ENCODE measurements at places on chromosomes 13 and 19.

DNA sequence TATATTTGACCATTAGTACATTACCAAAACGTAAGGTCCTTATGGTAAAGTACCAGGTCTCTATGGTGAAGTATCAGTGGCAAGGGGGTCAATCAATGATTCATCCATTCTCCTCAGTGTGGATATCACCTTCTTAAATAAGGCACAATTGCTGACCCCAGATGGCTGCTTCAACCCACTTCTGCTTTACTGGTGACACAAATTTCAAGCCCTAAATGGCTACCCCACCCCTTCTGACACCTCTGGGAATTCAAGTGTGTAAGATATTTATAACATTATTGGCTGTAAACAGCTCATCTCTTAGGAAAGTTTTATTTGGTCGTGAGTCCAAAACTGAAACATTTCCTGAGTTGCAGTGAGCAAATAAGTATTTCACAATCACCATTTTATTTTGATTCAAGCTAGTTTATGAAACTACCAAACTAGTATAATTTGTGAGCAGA is 7.9 kb upstream of the WBP4 start:
- DNase-seq: peak; percentile 67

GRCh38 chr13:104309431-104309830 is 1243.2 kb upstream of the SLC10A2 start:
- no peak for DNase-seq

GRCh38 chr19:29172302-29172701 is 40.6 kb downstream of the UQCRFS1 start:
- peak; percentile 15 for DNase-seq

DNA sequence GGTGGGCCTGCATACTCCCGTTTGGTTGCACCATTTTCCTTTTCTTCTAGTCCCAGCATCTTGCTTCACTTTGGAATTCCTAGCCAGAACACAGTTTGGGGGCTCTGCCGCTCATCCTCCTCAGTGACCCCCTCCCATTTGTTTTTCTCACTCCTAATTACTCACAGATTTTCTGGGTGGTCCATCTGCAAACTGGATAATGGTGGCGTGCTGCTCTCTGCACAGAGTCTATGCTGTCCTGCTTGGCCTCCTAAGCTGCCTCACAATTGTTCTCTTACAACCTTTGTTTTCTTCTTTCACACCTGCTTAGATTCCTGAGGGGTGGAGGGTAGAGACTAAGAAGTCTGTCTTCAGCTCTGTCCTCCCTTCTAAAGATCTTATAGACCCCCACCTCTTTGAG is 80.8 kb downstream of the SHISA2 start:
- DNase-seq: no peak

- no peak for DNase-seq
Observed at GRCh38 chr19:16593181-16593580, 21.0 kb upstream of the SLC35E1 start.

DNA sequence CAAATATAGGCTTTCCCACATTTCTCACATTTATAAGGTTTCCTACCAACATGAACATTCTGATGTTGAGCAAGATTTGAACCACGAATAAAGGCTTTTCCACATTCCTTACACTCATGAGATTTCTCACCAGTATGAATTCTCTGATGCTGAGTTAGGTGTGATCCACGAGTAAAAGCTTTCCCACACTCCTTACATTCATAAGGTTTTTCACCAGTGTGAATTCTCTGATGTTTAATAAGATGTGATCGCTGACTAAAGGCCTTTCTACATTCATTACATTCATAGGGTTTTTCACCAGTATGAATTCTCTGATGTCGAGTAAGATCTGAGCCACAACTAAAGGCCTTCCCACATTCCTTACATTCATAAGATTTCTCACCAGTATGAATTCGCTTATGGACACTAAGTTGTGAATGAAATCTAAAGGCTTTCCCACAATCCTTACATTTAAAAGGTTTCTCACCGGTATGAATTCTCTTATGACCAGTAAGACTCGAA is 19.0 kb downstream of the ZNF790 start:
- peak; percentile 11 for DNase-seq

DNA sequence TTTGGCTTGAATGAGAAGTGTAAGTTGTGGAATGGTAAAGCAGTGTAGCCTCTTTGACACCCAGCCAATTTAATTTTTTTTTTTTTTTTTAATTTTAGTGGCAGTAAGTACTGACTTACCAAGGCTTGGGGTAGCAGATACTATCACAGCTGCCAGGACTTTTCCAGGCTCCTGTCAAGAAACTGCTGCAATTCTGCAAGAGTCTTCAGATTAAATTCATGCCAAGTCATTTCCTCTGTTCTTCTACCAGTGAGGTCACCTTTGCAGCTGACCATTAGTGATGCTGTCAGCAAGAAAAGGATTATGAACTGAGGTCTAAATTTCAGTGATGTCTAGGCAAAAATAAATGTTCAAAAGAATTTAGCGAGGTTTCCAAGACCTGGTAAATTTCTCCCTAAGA is 91.2 kb downstream of the GGACT start:
- peak; percentile 42 for DNase-seq

DNA sequence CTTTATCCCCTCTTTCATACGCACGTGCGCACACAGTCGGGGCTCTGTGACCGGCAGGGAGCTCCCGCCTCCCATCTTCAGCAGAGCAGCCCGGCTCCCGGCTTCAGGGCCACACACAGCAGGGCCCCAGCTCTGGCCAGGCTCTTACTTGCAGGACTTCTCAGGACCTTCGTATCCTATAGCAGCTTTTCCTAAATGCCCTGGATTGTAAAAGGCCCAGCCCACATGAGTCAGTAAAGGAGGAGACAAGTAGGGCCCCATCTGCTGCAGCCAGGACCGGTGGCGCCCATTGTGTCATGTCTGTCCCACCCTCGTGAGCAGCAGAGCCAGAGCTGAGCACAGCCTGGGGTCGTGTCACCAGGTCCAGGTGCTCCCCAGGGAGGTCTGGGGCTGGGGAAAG is 107.6 kb upstream of the VSTM2B start:
- no peak for DNase-seq

GRCh38 chr13:113834496-113835200 is 29.2 kb downstream of the GAS6 start:
- DNase-seq: no peak

GRCh38 chr19:46080561-46080960 is 39.8 kb upstream of the IGFL4 start:
- DNase-seq: no peak

- peak; percentile 39 for DNase-seq
Observed at GRCh38 chr13:21538753-21539152, 65.2 kb downstream of the MICU2 start.

DNA sequence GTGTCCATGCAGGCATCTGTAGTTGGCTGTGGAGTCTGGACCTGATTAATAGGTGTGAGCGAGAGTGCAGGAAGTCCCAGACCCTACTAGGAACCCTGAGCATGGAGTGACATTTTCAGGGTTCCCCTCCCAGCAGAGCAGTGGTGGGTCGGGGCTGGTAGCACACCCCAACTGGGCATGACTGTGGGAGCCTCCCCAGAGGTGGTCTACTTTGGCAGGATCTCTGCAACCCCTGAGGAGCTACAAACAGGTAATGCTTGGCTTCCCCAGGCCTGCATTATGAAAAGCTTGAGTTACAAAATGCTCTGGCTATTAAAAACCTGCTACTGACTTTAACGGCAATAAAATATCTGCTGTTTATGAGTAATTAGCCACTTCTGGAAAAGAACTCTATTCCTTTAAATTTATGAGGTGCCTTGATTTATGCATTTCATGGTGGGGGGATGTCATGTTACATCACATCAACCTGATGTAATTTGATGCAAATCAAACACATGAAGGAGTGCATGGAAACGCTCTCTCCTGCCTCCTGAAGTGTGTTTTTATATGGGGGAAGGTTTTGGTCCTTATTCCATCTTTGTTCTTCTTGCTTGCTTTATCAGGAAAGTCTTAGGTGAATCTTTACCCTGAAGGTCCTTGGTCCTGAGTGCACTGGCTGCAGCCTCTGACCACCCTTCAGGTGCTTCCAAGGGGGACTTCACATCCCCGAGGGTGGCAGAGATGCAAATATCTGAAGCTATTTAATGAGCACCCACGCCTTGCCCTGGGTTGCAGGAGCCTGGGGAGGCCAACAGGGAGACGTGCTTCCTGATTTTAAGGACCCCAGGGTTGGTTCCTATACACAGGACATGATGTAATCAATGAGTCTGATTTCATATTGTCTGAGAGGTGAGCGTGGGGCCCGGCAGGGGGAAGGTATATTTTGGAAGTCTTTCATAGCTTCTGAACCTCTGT is 54.0 kb downstream of the ZNF536 start:
- no peak for DNase-seq

GRCh38 chr13:20401531-20401930 is 124.1 kb downstream of the CRYL1 start:
- DNase-seq: no peak

- no peak for DNase-seq
Observed at GRCh38 chr19:17685451-17686022, 2.6 kb downstream of the UNC13A start.

- no peak for DNase-seq
Observed at GRCh38 chr13:79936368-79937136, 404.4 kb downstream of the SPRY2 start.

DNA sequence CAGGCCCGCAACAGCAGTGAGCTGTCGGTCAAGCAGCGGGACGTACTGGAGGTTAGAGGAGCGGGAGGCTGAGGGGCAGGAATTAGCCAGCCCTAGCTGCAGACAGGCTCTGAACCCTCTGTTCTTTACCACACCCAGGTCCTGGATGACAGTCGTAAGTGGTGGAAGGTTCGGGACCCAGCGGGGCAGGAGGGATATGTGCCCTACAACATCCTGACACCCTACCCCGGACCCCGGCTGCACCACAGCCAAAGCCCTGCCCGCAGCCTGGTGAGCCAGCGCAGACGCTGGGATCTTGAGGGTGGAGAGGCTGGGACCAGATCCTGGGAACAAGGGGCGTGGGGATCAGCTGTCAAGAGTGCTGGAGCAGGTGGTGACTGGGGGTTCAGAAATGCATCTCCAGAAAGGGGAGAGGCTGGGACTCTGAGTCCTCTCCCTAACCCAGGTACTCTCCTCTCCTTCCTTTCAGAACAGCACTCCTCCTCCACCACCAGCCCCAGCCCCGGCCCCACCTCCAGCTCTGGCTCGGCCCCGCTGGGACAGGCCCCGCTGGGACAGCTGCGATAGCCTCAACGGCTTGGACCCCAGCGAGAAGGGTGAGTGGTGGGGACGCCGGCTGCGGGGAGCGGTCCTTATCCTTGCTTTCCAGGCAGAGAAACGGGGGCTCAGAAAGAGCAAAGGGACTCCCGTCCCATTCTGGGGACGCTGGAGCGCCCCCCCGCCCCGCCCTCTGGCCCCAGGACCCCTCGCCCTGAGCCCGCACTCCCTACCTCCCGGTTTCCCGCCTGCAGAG is 10.4 kb downstream of the EPS8L1 start:
- no peak for DNase-seq

- DNase-seq: no peak
Observed at GRCh38 chr13:104625201-104625600, 1559.0 kb upstream of the SLC10A2 start.

GRCh38 chr19:55305983-55306562 is 19.1 kb downstream of the TMEM150B start:
- DNase-seq: peak; percentile 50

- peak; percentile 32 for DNase-seq
Observed at GRCh38 chr13:24842549-24843274, 78.7 kb downstream of the RNF17 start.

GRCh38 chr13:42405665-42406390 is 133.9 kb downstream of the AKAP11 start:
- no peak for DNase-seq

DNA sequence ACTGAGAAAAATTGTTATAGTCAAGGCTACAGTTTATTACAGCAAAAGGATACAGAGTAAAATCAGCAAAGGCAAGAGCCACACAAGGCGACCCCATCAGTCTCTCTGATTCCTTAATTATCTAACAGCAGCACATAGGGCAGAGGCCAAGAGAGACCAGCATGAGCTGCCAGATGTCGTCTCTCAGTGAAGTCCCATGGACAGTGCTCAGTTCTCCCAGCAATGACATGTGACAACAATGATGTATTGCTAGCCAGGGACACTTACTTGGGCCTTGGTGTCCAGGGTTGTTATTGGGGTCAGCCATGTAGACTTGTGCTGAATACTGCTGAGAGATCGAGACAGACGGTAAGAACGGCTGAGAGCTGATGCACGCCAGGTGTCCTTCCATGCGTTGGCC is 22.3 kb downstream of the ZSWIM9 start:
- DNase-seq: no peak

DNA sequence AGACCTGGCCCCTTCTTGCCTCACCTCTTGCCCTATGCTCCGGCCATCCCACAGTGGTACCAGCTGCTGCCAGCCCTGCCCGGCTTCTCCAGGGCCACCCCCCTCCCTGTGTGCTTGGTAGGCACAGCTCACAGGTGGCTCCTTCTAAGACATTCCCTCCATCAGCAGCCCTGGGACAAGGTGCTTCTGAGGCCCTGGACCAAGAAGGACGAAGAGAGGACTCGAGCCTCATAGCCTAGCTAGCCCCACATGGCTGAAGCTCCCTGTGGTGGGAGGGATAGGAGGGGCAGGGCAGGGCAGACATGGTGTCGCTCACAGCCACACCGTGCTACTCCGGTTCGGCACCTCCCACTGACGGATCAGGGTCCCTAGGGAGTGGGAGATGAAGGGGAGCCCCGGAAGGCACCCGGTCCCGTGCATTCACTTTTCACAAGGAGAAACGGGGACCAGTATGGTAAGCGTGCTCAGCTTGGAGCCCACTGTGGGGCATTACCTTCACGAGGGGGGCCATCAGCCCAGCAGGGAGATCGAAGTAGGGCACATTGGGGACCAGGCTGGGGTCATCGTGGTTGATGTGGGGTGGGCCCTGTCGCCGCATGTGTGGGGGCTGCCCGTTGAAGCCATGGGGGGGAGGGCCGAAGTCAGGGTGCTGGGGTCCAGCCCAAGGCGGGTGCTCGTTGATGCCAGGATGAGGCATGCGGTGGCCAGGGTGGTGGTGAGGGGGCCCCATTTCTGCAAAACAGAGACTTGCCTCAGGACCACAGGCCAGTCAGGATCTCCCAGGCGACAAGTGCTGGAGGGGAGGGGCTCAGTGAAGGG is 19.5 kb downstream of the CHERP start:
- no peak for DNase-seq

DNA sequence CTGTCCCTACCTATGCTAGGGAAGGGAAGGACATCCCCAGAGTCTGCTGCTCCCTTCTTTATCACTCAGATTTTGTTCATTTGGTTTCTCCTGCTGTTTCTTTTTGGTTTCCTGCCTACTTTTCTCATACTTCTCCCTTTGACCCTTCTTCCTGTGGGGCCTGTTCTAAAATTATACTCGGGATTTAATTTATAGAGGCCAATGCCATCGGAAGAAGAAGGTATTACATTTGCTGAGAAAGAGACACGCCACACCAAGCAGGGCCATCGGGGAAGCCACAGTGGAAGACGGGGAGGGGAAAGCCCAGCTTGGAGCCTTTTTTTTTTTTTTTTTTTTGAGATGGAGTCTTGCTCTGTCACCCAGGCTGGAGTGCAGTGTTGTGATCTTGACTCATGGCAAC is 46.8 kb upstream of the FARP1 start:
- no peak for DNase-seq

- peak; percentile 56 for DNase-seq
Observed at GRCh38 chr19:30666301-30666803, 294.2 kb downstream of the ZNF536 start.

DNA sequence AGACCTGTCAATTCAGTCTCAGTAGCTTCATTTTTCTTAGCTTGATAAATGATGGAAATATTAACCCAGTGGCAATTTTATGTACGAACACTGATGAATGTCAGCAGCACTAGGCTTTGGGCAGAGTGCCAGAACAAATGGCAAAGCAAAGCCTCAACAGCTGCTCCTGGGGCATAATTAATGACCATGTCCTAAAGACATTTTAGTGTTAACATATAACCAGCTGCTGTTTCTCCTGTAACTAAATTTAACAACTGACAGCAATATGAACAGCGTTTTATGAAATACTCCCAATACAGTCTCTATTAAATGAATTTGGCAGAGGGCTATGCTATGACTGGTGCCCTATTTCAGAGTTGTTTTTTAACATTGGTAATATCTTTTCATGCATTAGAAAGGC is 47.1 kb downstream of the ZNF568 start:
- DNase-seq: no peak

Data from hematopoietic multipotent progenitor cell treated with erythropoietin and hydrocortisone succinate and interleukin-3 and kit ligand, for 4 days (in vitro differentiated cells).